NAMALWA (cell line): ENCODE measurements at places on chromosomes 11 and 22.

- no peak for DNase-seq
Measured at GRCh38 chr11:65459552-65459951, 37.0 kb downstream of the NEAT1 start.

GRCh38 chr22:42321908-42322561 lies 51.6 kb upstream of the TCF20 start:
- DNase-seq = no peak

GRCh38 chr11:117478126-117478860 lies 150.6 kb downstream of the CEP164 start:
- no peak for DNase-seq

DNA sequence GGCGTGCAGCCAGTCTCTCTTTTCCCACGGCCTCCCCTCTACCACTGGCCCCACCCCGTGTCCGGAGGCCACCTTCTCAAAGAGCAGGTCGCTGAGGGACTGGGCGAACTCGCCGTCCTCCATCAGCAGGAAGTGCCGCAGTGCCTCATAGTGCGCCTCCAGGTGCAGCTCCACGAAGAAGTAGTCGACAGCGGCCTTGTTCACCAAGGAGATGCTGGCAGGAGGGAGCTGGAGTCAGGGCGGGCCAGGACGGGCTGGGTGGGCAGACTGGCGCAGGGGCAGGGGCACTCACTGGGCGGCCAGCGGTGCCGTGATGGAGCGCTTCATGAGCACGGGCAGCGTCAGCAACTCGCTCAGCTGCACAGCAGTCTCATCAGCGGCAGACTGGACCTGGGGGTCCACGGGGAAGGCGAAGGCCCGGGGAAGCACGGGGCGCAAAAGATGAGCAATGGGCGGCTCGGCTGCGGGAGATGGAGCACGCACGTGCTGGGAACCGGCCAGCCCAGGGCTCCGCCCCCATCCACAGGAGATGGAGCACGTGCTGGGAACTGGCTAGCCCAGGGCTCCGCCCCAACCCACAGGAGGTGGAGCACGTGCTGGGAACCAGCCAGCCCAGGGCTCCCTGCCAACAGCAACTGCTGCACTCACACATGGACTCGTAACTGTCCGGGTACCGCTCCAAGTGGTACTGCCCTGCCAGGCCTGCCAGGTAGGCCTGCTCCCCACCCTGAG lies 18.4 kb downstream of the SELENOO start:
- DNase-seq = no peak

DNA sequence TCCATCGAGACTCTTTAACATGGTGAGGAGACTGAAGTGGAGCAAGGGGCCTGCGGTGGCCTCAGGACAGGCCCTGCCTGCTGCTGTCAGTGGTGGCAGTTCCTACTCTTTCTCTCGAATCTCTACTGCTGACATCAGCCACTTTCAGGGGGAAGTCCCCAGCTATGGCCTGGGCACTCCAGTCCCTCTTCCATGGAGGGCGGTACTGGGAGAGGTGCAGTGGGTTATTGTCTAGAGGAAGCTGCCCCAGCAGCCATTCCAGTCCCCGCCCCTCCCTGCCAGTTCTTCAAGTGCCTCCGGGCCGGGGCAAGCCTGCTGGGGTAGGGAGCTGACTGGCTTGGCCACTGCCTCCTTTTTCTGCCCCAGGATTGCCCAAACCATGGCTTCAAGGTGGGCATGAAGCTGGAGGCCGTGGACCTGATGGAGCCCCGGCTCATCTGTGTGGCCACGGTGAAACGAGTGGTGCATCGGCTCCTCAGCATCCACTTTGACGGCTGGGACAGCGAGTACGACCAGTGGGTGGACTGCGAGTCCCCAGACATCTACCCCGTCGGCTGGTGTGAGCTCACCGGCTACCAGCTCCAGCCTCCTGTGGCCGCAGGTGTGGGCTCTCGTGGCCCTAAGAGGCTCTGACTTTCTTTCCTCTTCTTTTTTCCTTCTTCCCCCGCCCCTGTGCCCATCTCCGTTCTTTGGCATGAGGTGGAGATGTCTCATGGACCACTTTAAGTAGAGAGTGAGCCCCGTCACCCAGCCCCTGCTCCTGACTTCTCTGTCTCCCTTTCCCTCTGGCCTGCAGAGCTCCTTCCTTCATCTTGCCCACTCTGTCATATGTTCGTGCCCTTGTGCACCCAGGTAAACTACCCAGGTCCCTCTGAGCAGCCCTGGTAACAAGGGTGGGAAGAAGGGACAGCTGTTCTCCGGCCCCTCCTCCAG lies 13.7 kb downstream of the CHADL start:
- DNase-seq = no peak

DNA sequence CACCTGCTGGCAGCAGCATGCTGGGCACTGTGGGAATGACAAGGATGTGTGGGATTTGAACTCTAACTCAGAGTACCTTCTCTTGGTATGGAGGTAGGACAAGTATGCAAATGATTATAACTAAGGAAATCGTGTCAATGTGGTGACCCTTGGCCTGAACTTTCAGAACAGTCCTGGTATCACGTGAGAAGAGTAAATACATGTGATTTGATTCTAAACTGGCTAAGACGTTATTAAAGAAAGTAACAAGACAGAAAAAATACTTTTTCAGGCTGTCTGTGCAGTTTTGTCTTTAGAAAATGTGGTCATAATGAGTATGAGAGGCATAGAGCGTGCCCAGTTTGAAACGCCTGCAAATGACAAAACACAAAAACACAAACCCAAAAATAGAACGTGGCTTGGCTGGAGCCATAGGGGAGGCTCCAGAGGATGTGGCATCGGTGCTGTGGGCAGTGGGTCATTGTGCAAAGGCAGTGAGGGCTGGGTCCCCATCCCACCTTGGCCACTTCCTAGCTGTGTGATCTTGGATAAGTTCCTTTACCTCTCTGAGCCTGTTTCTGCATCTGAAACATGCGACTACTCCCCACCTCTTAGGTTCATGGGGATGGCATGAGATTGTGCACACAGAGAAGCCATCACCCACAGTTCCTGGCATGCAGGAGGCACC lies 18.4 kb upstream of the IL2RB start:
- DNase-seq = no peak

- peak; percentile 34 for DNase-seq
Measured at GRCh38 chr22:46287873-46288751, 8.6 kb upstream of the GTSE1 start.

GRCh38 chr11:10496296-10496936 lies 41.4 kb downstream of the AMPD3 start:
- no peak for DNase-seq

DNA sequence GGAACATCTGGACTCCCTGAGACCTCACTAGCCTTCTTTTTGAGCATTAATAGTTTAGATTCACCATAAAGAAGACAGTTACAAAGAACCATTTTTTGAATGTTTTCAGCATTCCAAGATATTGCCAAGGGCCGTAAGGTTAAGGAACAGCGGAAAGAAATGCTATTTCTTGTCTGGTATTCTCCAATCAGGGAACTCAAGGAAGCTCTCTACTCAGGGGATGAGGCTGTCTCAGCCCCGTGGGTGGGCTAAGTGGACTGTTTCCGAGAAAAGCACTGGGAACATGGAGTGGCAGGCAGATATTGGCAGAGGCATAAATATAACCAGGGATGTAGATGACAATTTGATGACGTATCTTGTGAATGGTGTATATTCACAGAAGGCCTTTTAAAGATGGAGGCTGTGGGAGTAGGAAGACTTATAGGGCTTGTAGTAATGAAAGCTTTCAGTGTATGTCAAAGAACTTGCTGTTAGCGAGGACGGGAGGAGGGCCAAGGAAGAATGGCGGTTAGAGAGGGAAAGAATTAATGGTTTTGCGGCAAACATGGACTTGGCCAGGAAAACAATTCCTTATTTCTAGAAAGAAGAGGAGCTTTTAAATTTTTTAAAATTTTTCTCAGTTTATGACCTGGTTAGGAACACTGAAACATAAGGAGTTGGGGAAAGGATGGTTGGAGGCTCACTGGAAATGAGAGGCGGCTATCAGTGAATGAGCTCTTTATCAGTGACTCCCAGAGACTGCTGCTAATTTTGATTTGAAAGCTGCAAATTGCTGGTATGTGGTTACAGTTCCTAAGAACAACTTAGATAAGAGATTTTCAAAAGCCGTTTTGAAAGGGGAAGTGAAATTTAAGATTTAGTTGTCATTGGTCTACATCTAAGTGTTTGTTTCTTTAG lies 64.6 kb downstream of the ST3GAL4 start:
- DNase-seq = peak; percentile 64

- no peak for DNase-seq
Measured at GRCh38 chr11:35307221-35307621, 112.1 kb downstream of the SLC1A2 start.

- no peak for DNase-seq
Measured at GRCh38 chr22:49670456-49671330, 157.0 kb downstream of the BRD1 start.

- no peak for DNase-seq
Measured at GRCh38 chr11:116232364-116232828, 540.4 kb downstream of the BUD13 start.

DNA sequence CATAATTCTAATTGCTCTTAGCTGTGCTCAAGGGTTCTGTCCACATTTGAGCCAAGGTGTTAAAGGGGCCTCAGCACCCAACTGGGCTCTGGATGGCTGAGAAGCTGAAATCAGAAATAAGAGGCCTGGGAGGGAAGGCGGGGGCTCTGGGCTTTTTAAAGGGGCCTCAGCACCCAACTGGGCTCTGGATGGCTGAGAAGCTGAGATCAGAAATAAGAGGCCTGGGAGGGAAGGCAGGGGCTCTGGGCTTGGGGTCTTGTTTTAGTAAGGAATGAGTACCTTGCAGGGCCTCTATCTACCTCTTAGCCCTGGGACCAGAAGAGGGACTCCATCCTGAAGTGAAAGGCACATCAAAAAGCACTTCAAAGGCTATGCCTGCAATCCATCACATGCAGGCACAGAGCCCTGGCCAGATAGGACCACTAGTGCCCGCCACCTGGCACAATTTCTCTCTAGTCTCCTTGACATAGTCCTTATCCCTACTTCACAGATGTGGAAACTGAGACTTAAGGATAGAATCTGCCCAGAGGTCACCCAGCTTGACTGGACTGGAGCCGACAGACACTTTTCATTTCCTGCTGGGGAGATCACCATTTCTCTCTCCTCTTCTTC lies 35.6 kb downstream of the DKK3 start:
- no peak for DNase-seq

GRCh38 chr22:30183861-30184278 lies 62.7 kb downstream of the LIF start:
- DNase-seq = no peak

GRCh38 chr11:127027789-127028188 lies 27.2 kb upstream of the KIRREL3 start:
- DNase-seq = no peak

DNA sequence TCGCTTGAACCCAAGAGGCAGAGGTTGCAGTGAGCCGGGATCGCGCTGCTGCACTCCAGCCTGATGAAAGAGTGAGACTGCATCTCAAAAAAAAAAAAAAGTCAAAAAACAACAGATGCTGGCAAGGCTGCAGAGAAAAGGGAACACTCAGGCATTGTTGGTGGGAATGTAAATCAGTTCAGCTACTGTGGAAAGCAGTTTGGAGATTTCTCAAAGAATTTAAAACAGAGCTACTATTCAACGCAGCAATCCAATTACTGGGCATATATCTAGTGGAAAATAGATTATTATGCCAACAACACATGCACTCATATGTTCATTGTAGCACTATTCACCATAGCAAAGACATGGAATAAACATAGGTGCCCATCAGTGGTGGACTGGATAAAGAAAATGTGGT lies 89.7 kb downstream of the EFCAB6 start:
- no peak for DNase-seq

GRCh38 chr11:94091091-94091490 lies 37.5 kb upstream of the PANX1 start:
- DNase-seq = no peak

GRCh38 chr11:109526931-109527330 lies 104.9 kb downstream of the C11orf87 start:
- no peak for DNase-seq

GRCh38 chr22:23225337-23225723 lies 45.0 kb downstream of the BCR start:
- no peak for DNase-seq

DNA sequence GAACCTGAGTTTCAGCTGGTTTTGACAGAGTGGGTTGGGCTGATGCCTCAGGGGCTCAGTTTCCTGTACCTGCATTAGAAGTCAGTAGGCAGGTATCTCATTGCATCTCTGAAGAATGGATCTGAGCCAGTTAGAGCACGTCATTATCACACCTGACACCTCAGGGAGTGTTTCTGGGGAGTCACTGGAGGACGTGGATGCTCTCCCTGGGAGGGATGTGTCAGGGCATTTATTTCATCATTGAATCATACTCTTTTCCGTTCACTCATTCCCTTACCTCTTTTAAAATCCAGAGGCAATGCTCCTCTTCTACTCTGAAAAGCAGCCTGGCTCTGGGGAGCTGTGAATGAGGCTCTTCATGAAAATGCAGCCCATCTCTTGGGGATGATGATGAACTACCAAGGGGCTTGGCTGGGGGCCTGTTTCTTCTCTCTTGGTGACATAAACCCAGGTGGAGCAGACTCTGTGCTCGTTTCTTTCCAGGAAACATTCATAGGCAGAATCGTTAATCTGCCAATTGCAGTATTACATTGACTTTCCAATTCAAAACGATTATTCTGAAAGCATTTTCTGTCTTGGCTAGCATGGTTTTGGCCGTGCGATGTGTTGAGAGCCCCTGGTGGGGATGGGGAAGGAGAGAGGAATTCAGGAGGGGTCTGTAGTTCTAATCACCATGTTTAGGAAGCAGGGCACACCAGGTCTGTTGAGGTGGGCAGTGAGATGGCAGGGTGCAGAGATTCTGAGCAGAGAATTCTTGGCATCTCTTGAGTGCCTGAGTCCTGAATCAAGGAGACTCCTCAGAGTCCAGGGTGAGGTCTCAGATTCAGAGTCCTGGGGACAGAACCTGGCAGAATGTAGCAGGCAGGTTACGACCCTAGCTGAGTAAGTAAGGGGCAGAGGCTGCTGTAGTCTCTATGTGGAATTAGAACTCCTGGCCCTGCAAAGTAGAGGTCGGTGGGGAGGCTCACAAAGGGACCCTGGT lies 12.6 kb downstream of the PARVA start:
- DNase-seq = no peak

GRCh38 chr11:74570266-74571061 lies 21.9 kb upstream of the POLD3 start:
- peak; percentile 63 for DNase-seq
